ENCODE measurements at places on chromosomes 3 and 15. TPM values are rescaled to one million over a fixed set of nuclear protein-coding genes. Genes with fewer than 3 reads are reported as not detected.

Gene CYP8B1
- total RNA-seq: not detected

Gene MYH15
- total RNA-seq: 0.21 TPM

Gene LRTM1
- total RNA-seq: not detected

Gene GRAMD1C
- total RNA-seq: 0.29 TPM

Gene FAM81A
- 0.73 TPM for total RNA-seq

Gene CDCP1
- total RNA-seq: 22.2 TPM

Gene CDHR4
- total RNA-seq: 0.08 TPM

Gene GOLGA8O
- total RNA-seq: 7.2 TPM

Gene TMEM158
- total RNA-seq: 0.54 TPM

Gene GOLGA8N
- 9.2 TPM for total RNA-seq

Gene C3orf38
- total RNA-seq: 40.1 TPM

Gene IQCF5
- total RNA-seq: not detected

Gene DPH3
- total RNA-seq: 14.4 TPM

Gene EEF1AKMT4
- 4.2 TPM for total RNA-seq

Gene PCSK6
- 0.74 TPM for total RNA-seq

Gene TM4SF18
- not detected for total RNA-seq

Gene LIPC
- 1.5 TPM for total RNA-seq

Gene ZNF80
- total RNA-seq: 0.10 TPM
